ENCODE measurements at places on chromosomes 1 and 21.

DNA sequence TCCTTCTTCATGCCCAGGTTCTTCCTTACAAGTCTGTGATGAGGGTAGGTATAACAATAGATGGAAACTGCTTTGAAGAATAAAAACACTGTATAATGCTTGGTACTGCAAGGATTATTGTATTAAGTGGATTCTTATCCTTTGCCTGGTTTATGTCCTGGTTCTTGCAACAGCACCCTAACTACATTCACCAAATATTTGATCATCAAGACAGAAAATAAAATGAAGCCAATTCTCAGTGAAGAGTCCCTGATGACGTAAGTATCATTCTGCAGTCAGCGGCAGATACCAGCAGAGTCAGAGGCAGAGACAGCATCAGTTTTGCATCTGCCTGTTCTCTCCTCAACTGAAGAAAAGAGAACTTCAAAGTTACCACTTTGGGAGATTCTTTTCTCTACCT lies 19.7 kb downstream of the ARHGEF11 start:
- no peak for DNase-seq

- no peak for DNase-seq
Observed at GRCh38 chr1:235156265-235156664, 4.8 kb downstream of the RBM34 start.

DNA sequence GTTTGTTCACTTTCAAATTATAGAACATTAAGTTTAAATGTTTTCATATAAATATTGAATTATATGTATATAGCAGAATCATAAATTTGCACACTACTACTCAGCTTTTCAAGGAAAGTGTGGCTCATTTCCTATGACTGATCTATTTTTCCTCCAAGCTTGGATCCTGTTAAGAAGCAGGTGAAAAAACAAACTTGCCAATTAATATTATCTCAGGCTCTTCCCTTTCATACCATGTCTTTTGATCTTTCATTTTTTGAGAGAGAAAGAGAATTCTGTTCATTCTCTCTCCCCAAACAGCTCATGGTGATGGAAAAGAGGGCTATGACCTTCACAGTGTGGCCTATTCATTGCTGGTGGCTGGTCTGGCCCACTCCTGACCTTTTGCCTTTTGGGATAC lies 43.7 kb downstream of the SEC16B start:
- DNase-seq, result no peak

DNA sequence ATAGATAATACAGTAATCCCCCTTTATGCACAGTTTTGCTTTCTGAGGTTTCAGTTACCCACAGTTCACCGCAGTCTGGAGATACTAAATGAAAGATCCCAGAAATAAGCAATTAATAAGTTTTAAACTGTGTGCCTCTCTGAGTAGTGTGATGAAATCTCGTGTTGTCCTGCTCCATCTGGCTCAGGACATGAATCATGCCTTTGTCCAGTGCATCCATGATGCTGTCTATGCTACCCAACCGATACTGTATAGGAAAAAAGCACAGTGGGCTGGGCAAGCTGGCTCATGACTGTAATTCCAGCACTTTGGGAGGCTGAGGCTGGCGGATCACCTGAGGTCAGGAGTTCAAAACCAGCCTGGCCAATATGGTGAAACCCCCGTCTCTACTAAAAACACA lies 85.0 kb upstream of the SLC2A1 start:
- no peak for DNase-seq

DNA sequence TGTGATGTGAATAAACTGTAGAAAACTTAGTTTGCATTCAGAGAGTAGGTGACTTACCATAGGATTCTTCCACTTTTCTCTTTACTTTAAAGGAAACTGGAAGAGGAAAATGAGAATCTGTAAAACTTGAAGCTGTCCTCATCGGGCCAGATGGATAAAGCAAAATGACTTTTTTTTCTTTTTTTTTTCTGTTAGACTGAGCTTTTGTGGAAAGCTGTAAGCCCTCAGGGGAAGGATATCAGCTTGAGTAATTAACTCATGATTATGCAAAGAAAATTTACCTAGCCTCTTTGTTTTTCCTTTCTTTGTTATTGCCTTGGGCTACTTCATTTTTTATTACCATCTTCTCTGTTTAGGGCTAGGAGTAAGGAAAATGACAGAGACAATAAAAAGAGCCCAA lies 53.4 kb downstream of the DPH5 start:
- DNase-seq, result no peak

DNA sequence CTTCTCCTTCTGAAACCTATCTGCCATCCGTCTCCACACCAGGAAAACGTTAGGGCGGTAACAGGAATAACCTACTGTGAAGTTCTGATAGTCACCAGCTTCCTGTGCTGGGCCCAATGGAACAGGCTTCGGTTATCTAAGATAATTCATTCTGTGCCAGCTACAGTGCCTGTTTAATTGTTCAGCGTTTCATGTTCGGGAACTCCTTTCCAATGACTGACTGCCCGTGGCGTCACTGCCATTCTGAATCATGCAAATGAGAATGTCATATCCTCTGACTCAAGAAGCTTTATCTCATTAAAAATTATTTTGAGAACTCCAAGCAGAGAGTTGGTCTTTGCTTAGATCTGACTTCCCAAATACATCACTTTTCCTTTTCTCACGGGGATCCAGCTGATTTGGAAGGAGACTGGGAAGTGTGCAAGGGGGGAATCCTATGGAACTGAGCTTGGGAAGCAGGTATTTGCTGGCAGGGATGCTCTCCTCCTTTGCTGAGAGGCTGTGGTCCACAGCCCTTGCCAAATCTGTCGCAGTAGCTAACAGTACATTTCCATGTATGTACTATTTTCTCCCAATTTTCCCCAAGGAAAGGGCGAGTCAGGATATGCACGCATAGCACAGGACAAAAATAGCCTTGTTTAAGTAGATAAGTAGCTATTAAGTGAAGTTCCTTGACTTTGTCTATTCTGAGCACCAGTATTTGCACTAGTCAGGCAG lies 358.7 kb downstream of the LTN1 start:
- no peak for DNase-seq

DNA sequence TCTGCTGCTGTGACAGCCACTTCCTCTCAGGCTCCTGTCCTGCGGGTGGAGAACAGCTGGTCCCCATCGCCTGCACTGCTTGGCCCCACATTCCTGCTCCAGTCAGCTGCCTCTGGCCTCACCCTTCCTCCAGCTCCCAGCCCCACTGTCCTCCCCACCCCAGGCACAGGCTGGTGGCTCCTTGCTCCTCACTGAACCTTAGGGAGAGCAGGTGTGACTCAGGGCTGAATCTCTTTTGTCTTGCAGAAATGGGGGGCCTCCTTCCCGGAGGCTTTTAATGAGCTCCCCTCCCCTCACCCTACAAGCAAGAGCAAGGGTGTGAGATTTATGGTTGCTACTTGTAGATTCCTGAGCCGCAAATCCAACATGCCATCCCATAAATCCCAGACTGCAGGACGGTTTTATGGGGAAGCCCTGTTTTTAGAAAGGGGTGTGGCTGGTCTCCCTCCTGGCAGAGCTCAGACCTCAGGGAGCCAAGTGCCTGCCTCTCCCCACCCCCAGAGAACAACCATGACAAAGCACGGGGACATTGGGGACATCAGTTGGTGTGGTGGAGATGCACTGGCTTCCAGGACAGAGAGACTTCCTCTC lies 15.2 kb downstream of the CDK18 start:
- no peak for DNase-seq

GRCh38 chr1:161379071-161379470 lies 11.4 kb upstream of the CFAP126 start:
- no peak for DNase-seq

- no peak for DNase-seq
Observed at GRCh38 chr1:182602935-182603645, 1.1 kb downstream of the RGS16 start.

- DNase-seq, result no peak
Observed at GRCh38 chr1:204426971-204427701, 15.5 kb upstream of the PPP1R15B start.

DNA sequence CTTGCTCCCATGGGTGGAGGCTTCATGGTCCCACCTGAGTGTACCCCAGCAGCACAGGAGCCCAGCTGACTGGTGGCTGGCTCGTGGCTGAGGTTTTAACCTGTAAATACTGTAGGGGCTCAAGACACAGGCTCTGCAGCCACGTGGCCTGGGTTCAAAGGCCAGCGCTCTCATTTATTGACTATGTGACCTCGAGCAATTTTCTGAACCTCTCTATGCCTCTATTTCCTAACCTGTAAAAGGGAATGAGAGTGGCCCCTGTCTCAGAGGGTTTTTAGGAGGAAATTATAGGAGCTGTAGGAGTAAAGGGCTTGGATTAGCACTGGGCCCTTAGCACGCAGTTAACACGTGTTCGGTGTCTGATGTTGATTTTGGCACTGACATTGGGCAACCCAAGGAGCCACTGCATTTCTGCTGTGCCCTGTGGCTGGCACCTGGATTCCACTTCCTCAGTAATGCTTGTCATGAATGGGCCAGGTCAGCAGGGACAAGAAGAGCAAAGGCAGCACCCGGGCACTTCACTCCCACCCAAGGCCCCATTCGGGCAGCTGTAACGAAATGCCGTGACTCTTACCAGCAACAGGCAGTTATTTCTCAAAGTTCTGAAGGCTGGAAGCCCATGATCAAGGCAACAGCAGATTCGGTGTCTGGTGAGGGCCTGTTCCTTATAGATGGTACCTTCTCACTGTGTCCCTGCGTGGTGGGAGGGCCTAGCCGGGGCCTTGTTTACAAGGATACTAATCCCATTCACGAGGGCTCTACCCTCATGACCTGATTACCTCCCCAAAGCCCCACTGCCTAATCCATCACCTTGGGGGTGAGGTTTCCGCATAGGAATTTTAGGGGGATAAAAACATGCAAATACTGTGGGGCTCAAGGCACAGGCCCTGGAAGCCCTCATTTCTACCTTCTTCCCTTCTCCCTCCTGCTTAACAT lies 25.2 kb downstream of the ARHGEF10L start:
- DNase-seq, result no peak

DNA sequence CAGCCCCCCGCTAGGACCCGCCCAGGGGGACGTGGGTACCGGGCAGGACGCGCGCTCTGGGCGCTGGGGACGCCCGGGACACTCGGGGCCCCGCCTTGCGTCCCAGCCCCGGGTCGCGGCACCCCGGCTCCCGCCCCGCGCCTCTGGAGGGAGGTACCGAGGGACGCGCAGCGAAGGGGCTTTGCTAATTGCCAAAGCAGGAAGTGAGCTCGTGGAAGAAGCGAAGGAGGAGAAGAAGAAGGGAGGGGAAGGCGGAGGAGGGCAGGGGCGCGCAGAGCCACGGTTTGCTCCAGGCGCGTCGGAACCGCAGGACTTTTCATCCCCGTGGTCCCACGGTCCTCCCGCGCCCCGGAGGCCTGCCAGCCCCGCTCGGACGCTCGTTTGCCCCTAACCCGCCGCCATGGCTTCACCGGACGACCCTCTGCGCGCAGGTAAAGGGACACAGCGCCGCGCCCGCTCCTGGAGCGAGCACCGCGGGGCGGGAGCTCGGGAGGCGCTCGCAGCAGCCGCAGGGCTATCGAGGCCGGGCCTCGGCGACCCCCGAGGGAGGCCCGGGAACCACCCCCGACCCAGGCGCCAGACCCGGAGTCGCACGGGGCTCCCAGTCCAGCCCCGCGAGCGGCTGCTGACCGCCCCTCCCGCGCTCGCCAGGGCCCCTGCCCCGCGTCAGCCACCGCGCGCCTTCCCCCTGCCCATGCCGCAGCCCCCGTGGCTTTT lies 1.3 kb downstream of the EDARADD start:
- DNase-seq, result peak; percentile 75

- DNase-seq, result no peak
Observed at GRCh38 chr1:41468122-41468762, 16.2 kb downstream of the EDN2 start.

- no peak for DNase-seq
Observed at GRCh38 chr1:115138271-115138670, 49.0 kb upstream of the TSPAN2 start.

DNA sequence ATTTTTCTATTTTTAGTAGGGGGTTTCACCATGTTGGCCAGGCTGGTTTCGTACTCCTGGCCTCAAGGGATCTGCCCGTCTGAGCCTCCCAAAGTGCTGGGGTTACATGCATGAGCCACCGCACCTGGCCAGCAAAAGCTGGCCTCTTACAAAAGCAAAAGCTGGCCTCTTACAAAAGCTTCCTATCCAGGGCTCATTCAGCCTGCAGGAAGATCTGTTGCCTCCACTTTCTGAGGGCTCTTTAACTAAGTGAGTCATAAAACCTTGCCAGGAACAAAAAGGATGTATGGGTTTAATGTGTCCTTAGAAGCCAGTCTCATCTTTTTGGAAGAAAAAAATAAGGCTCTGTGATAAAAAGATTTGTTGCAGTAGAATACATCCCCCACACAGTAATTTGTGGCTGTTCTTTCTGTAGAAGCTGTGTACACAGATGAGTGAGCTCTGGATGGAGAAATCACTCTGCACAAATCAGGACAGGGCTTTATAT lies 15.0 kb downstream of the HTR1D start:
- DNase-seq, result no peak

GRCh38 chr1:78561856-78562255 lies 58.4 kb upstream of the IFI44L start:
- no peak for DNase-seq

DNA sequence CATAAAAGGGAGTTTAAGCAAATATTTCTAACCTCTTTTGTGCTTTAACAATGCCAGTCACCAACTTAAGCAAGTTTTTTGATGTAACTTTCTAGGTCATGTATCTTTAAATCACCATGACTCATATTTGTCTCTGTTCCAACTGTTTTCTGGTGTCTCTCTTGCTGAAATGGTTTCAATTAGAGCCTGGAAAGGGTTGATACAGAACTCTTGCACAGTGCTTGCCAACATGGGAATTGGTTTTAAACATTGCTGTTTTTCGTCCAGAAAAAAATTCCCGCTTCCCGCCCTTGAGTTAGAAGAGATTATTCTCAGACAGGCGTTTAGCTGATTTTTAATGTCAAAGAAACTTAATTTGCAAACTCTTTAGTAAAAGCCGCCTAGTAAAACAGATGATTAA lies 46.4 kb upstream of the SLC22A15 start:
- no peak for DNase-seq

- DNase-seq, result no peak
Observed at GRCh38 chr1:108106775-108107174, 93.4 kb downstream of the SLC25A24 start.

GRCh38 chr1:167679714-167680113 lies 42.1 kb upstream of the MPZL1 start:
- no peak for DNase-seq

GRCh38 chr1:65254320-65255034 lies 54.9 kb upstream of the DNAJC6 start:
- DNase-seq, result peak; percentile 87

DNA sequence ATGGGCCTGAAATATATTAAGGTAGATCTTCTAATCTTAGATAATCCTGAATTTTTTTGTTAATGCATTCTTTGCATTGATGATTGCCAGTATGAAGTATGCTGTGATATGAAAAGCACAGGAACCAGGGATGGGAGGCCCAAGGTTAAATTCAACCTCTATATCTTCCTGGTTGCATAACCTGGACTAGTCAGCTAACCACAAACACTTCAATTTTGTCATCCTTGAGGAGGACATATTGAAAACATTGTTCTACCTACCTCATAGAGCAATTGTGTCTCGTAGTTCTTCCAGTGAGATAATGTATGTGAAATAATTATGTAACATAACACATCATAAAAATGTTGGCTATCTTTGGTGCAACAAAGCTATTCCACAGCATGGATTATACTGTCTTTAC lies 25.6 kb downstream of the PDC start:
- DNase-seq, result no peak

- no peak for DNase-seq
Observed at GRCh38 chr1:119136401-119136800, 4.1 kb downstream of the WARS2 start.
